ENCODE measurements at places on chromosomes 3 and 15.

- DNase-seq = no peak
Measured at GRCh38 chr3:169227911-169228310, 435.6 kb downstream of the MECOM start.

DNA sequence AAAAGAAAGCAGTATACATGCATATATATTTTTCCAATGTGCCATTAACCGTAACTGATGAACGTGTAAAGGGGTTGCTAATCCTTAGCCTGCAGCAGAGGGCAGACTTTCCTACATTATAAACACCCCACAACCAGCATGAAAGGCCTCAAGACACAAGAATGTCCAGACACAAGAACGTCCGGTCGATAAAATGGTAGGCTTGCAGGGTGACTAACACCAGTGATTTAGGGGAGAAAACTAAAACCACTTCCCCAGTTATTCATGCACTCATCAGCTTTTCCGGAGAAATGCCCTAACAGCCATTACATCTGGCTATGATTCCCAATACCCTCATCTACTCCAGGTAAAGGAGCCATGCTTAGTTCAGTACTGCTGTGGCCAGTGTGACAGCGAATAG lies 57.4 kb downstream of the LRTM1 start:
- no peak for DNase-seq

DNA sequence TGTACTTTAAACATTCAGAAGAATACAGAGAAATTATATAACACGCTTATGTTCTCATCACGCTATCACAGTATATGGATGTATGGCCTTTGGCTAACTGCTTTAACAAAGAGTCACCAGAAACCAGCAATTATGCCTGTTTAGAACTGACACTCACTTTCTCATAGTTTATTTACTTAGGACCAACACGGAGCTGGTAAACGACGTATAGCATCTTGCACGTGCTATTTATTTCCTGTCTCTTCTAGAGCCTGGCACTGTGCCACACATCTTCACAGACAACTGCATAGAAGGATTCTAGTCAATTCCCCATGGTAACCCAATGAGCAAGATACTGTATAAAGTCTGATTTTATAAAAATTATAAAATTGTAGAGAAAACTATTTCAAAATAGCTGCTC lies 43.6 kb downstream of the TBC1D2B start:
- DNase-seq = peak; percentile 65

DNA sequence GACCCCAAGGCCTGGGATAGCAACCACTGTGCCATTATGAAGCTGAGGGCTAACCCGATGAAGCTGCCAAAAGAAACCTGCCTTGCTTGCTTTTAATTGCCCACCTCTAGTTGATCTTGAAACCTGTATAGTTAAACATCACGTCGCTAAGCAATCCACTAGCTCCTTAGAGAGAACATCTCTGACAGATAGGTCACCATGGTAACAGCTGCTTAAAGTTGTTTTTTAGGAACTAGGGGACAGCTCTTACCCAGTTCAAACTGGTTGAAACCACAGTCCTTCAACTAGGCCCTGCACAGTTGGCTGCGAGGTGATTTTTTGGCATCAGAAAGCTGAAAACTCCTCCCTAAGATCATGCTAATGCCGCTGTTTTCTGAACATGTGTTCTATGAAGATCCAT lies 135.7 kb downstream of the EBLN2 start:
- DNase-seq = no peak

DNA sequence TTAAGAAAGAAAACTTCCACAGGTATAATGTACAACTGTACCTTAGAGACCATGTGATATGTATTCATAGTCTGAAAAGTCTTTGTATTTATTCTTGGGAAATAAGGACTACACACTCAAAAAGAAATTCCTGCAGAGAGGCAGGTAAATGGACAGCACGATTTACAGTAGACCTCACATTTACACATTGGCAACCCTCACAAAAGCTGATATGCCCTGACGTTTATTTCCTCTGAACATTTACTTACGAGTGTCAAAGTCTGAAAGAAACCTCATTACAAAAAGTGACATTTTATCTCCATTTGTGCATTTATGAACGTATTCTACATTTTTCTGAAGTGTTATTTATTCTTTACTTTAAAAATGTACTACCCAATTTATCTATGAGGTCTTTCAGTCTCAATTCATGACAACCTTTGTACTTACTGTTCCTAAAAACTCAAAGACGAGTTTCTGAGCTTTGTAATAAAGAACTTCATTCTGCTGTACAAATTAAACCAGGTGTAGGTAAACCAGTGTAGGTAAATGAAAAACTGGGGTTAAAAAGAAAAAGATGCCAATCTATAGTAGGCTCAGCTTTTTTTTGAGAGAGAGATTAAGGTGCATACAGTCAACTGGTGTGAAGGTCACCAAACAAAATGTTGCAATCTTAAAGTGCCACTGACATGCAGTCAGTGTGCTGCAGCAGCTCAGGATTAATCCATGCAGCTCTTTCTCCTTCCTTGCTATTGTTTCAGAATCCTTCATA lies 44.3 kb downstream of the THRB start:
- no peak for DNase-seq

DNA sequence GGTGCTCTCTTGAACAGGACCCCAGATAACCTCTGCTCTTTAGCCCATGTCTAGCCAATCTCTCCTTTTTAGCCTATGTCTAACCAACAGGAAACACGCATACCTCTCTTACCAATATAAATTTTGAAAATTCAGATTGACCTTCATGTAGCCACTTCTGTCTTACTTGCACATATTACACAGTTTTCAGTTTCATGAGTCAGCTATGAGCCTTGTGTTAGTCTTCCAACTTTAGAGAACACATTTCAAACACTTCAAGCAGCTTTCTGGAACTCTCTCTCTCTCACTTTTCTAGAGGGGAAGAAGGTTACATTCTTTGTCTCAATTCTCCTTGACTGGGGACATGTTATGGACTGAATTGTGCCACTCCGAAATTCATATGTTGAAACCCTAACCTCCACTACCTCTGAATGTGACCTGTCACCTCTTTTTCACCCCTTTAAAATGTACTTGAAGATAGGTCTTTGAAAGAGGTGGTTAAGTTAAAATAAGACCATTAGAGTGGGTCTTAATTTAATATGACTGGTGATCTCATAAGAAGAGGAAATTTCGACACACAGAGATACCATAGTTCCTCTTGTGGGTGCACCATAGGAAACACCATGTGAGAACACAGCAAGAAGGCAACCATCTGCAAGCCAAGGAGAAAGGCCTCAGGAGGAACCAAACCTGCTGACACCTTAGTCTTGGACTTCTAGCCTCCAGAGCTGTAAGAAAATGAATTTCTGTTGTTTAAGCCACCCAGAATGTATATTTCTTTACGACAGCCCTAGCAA lies 480.3 kb upstream of the ALCAM start:
- DNase-seq = no peak

GRCh38 chr3:68880632-68881031 lies 51.7 kb downstream of the TAFA4 start:
- no peak for DNase-seq

All from NCI-H2081 treated with DMSO at 0.1 percent for 48 hours (cell line).